ENCODE measurements at places on chromosomes 1 and 21.

GRCh38 chr1:205324781-205325180 is 3.2 kb upstream of the NUAK2 start:
- no peak for DNase-seq

- no peak for DNase-seq
These were observed 239.4 kb upstream of the ST6GALNAC5 start for GRCh38 chr1:76627901-76628300.

DNA sequence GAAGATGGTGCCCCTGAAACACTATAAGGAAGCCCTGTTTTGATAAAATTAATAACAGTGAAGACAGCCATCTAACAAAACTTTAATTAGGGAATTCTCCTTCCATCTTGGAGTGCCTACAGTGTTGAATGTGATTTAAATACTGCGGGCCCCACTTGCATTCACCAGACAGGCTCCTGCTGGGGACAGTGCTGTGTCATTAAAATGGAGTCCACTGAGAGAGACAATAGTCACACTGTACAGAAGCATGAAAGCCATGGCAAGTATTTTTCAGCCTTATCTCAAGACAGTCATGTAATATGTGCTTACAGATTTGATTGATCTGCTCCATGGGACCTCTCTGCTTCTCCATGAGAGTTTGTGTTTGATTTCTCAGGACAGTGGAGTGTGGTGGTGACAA is 29.7 kb upstream of the ZBTB18 start:
- DNase-seq = no peak

DNA sequence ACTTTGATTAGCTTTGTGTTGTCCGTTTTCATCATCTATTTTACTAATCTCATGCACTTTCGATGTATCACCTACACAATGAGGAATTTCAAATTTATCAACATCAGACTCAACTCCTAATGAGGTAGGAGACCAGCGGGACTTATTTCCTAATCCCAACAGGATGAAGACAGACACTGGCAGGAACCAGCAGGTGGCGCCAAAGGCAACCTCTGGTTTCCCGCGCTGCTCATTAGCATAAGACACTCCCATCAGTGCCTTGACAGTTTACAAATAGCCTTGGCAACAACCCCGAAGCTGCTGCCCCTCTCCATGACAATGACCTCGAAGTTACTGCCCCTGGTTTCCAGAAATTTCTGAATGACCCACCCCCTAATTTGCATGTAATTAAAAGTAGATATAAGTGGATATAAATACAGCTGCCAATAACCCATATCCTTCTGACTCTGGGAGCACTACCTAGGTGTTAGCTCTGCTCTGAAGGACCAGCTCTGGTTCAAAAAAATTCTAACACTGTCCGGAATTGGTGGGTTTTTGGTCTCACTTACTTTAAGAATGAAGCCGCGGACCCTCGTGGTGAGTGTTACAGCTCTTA is 974.8 kb downstream of the ADGRL2 start:
- peak; percentile 32 for DNase-seq

DNA sequence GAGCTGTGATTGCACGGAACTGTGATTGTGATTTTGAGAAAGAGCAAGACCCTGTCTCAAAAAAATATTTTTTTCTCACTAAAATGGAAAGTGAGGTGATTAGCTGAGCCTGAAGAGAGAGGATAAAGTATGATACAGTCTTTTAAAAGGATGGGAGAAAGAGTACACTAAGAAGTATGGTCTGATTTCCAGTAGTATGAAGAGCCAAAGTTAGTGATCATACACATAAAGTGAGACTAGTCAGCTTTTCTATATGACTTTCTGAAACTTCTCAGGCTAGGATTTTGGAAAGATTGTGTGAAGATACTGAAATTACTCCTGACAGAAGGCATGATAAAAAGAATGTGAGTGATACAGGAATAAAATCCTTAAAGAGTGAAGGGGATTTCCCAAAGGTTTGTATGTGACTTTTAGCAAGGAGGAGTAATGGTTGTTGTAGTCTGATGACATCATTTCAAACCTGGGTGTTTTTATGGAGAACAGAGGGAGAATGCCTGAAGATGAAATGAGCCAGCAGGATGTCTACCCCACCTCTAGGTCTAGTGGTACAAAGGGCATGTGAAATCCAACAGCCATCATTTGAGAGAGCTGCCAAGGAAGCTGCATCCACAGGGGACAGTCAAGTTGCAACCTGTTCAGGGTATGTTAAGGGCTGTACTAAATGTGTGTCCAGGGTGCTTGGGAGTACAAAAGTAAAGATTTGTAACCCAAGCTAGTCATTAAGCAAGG is 157.7 kb downstream of the PIK3R3 start:
- DNase-seq = peak; percentile 6

DNA sequence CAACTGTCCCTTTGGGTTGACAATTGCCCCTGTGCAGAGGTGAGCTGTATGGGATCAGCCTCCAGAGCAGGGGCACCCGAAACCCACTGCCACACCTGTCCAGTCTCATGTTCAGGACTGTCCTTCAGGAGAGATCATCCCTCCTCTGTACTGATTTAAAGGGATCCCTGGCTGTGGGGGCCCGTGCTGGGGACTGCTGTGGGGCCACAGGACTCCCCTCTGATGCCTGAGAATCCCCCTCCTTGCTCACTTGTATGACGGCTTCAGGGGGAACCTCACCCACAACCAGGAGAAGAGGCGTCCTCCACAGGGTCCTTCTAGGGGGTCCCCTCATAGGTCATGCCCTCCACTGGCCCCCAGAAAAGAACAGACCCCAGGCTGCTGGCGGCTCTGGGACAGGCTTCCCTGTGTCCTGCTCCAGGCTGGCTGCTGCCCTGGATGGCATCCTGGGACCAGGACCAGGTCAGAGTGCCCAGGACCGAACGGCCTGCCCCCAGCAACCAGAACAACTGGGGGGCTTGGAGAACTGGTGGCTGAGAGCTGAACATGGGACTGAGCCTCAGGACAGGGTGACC is 77.5 kb upstream of the ACTRT2 start:
- no peak for DNase-seq

DNA sequence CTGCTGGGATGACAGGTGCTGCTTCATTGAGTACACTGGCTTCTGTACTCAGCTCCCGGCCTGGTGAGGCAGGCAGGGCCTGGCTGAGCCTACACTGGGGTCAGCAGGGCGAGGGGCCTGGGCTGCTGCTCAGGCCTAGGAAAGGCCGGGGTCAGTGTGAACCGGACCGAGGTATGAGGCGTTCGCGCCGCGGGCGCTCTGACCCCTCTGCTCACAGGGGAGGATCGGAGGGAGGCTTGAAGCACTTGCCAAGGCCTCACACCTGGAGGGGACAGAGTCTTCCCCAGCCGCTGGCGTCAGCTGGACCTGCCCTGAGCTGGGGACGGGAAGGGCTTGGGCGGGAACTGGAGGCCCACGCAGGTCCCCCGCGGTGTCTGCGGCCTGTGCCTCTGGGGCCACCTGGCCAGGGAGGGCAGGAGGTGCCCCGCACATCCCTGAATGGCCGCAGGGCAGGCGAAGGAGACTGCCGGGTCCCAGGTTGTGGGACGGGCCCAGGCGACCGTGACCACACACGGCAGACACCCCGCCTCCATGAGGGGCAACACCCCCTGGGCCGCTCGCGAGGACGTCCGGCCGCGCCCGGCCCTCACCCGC is 466 bp downstream of the PEX10 start:
- DNase-seq = no peak

- DNase-seq = no peak
These were observed 4.2 kb upstream of the FAM131C start for GRCh38 chr1:16077406-16078245.

DNA sequence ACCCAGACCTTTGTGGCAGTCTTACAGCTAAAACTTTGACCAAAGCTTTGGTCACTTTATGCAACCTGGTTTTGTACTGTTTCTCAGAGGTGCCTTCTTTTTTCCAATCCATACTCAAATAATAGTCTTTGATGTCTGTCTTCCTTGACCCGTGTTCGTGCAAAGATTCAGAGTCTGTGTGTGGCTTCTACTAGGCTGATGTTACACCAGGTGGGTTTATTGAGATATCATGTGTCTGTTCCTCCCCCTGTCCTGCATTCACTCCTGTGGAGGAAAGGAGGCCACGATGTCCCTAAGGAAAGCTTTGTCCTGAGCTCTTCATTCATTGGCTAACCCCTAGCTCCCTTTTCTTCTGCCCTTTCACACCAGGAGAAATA is 15.0 kb upstream of the IKBKE start:
- no peak for DNase-seq

GRCh38 chr1:231523816-231524215 is 4.7 kb upstream of the TSNAX start:
- DNase-seq = no peak

DNA sequence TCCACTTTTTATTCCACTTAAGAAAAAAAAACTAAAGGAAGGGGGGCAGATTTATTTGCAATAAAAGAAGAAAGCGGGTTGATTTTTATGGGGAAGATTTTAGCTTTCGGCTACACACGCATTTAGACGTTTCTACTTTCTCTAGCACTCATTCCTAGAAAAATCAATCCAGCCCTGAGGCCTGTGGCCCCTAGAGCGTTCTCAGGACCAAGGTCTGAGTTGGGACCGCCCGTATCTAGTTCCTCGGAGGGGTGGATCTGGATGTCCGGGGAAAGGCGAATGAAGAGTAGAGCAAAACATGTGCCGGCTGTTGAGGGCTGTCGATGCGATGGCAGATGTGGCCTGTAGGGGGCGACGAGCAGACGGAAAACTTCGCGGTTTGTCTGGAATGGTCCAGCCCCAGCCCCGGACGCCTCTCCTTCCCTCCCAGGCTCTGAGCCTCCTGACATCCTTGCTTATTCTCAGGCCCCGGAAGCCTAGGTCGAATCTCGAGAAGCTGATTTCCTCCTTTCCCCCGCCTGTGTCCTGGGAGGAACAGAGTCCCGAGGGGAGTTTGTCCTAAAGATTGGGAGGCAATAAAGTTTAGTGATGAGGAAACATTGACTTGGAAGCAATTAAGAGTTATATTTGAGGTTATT is 5.2 kb downstream of the FOXD3 start:
- peak; percentile 73 for DNase-seq

DNA sequence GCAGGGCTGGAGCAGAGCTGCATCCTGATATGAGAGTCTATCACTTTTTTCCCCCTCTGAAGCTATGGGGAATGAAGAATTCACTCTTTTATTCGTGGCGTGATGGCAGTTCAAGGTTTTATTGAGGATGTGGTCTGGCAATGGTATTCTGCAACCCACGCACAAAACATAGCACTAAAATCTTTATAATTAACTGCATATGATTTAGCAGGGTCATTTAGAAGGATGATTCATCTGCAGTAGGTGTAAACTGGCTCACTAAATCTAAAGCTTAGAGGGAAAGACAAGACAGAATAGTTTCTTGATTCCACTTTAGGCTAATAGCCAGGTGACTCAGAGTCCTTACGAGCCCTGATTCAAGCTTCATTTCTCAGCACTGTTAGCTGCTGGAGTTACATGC is 25.0 kb upstream of the CHRM3 start:
- DNase-seq = no peak

GRCh38 chr1:19354531-19354981 is 42.4 kb downstream of the SLC66A1 start:
- no peak for DNase-seq

- DNase-seq = peak; percentile 66
These were observed 41.5 kb downstream of the GALNT2 start for GRCh38 chr1:230108580-230108979.

DNA sequence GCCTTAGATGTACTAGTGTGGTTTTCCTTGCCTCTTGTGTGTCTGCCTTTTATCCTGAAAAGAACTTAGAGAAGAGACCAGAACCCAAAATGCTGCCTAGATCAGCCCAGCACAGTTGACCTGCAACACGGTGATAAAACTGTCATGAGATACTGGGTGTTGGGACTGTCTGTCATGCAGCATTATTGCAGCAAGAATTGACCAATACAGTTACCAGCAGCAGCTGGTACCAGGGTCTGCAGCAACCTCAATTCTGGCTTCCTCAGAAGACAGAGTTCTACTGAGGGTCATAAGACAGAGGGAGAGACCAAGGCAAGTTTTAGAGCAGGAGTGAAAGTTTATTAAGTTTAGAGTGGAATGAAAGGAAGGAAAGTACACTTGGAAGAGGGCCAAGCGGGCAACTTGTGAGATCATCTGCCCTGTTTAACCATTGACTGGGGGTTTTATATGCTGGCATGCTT is 182.0 kb downstream of the DYRK1A start:
- DNase-seq = no peak

DNA sequence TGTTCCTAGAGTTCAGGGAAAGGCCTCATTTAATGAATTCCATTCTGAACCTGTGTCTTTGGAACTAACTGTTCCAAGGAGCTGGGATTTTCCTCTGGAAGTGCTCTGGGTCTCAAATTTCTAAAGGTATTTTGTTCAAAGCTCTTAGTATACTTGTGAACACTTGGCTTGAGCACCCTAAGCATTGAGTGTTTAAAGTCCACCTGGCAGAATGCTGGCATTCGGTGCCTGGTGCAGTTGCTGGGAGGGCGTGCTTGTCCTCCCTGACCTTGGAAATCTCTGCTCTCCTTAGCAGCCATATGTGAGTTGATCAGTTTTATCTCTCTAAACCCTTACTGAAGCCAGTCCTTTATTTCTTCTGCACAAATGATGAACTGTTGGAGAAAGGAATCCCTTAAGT is 3.0 kb downstream of the MTARC2 start:
- DNase-seq = no peak
